ENCODE measurements at places on chromosomes 11 and 22.

GRCh38 chr22:33347002-33347401 is 288.8 kb upstream of the SYN3 start:
- DNase-seq, result no peak

DNA sequence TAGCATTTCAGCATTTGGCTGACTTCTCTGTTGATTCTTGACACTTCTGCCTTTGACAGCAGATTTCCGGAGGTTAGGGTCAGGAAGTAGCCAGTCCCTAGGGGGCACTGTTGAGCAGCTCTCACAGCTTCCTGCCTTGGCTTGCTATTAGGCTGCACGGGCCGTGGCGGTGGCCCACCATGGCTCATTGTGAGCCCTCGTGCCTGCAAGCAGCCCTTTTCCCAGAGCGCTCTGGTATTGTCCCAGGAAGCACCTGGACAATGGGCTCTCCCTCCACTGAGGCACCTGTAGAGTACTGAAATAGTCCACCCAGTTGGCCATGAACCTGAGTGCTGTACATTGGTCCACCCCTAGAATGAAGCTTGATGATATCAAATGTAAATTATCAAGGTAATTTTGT is 100.2 kb upstream of the GAL start:
- DNase-seq, result peak; percentile 43

GRCh38 chr22:45647532-45648225 is 24.0 kb upstream of the ATXN10 start:
- DNase-seq, result no peak

DNA sequence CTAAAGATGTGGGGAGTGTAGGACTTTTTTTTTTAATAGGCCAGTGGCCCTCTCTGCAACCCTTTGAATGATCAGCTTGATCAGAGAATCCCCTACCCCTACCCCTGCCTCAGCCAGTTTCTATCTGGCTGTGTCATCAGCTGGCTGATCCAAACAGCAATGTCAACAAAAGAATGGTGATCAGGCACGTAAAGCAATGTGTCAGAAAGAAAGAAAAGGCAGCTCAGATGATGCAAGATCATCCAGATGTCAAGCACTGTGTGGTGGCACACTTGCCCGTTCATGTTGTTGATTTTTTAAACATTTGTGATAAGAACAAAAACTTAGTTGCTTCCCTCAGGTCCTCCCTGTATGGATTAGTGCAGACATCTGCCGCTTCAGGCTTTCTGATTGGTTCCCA is 26.3 kb upstream of the EHF start:
- DNase-seq, result no peak

GRCh38 chr11:33317662-33318061 is 60.5 kb downstream of the HIPK3 start:
- no peak for DNase-seq

DNA sequence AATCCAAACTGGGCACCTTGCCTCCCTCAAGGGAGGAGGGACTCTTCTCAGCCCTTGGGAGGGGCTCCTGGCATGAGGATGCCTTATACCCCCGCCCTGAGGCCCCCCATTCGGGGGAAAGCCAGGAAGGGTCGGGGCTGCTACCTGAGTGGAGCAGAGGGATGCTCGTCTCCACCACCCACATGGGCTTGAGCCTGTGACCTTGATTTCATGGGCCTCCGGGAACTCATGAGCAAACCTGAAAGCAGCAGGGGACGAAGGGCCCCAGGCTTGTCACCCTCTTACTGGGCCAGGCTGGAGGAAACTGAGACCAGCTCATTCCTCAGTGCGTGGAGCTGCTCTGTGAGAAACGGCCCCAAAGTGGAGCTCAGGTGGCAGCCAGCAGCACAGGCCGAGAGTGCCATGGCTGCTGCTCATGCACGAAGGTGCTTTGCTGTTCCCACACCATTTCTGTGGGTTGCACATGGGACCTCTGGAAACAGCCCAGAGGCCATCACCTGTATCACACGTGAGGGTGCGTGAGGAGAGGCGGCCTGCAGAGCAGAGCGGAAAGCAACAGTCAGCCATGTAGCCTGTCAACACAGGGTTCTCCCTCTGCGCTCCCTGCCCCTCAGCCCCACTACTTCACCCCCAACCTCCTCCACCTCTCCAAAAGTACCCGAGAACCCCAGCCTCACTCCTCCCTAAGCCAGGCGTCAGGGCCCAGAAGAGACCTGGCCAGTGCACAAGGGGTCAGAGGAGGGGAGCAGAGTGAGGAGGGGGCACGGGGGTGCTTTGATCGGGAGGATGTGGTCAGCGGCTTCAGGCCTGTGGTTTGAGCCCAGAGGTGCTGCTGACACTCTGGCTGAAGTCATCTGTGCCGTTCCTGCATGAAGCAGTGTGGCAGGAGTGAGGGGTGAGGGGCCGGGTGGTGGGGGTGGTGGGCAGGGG is 14.1 kb upstream of the IL2RB start:
- no peak for DNase-seq

DNA sequence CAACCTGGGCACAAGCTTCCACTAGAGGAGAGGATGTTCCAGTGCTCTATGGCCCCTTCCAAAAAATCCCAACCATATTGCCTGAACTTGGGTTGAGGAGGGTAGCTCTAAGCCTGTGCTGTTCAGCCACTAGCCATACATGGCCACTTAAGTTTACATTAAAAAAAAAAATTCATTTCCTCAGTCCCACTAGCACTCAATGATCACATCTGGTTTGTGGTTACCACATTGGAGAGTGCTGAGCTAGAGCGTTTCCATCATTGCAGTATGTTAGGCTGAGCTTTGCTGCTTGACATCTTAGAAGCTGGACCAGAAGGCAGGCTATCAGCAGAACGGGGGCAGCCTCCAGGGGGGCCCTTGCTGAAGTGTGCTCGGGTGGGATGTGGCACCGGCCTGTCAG is 43.5 kb upstream of the CYP2D6 start:
- DNase-seq, result no peak

- no peak for DNase-seq
Measured at GRCh38 chr11:121389651-121390050, 62.5 kb upstream of the SORL1 start.

GRCh38 chr11:67282876-67283371 is 6.2 kb upstream of the ANKRD13D start:
- no peak for DNase-seq

GRCh38 chr11:65701686-65702085 is 10.4 kb upstream of the KAT5 start:
- DNase-seq, result no peak

GRCh38 chr11:10770626-10771254 is 19.7 kb downstream of the CTR9 start:
- no peak for DNase-seq

- DNase-seq, result no peak
Measured at GRCh38 chr11:109697140-109697843, 275.3 kb downstream of the C11orf87 start.

DNA sequence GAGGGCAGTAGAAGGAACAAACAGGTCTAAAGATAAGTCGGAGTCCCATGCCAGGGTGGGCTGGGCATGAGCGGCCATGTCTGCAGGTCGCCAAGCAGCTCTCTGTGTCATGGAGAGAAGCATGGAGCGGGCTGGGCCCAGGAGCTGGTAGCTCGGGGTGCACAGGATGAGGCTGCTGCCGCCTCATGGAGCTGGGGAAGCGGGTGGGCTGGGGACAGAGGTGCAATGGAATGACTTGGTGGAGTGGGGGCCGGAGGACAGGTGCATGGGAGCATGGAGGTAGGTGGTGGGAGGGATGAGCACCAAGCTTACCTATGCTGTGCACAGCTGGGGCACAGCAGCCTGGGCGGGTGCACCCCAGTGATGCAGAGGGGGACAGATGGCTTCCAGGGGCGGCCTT is 3.6 kb downstream of the NRXN2 start:
- no peak for DNase-seq

DNA sequence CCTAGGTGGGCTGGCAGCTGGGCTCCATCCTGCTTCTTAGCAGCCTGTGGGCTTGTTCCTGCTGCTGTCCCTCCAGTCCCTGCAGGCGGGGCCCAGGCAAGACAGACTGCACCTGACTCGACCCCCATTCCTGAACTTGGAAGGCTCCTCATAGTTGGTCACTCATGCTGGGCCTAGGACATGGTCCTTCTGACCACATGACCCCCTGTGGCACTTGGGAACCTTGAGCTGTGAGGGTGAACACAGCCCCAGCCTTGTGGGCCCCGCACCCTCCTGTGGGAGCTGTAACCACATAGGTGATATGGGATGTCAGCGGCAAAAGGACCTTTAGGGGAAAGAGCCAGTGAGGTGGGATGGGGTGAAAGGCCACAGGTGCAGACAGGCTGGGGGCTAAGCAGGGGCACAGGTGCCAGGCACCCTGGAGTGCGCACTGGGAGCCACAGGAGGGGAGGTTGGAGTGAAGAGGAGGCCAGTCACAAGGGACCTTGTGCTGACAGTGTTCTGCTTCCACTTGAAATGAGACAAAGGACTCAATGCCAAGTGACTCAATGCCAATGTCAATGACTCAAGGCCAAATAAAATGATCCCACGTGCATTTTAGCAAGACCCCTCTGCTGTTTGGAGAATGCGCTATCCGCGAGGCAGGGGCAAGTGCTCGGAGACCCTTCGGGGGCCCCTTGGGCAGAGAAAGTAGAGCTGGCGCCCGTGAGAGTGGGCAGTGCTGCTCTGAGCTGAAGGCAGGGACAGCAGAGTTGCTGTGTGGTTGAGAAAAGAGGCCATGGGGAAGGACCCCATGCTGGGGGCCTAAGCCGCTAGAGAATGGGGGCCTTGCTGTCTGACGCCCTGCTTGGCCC is 90.7 kb downstream of the MORC2 start:
- no peak for DNase-seq

- no peak for DNase-seq
Measured at GRCh38 chr11:120258661-120259060, 18.7 kb downstream of the POU2F3 start.

GRCh38 chr11:127943763-127944162 is 643.6 kb downstream of the ETS1 start:
- DNase-seq, result no peak

DNA sequence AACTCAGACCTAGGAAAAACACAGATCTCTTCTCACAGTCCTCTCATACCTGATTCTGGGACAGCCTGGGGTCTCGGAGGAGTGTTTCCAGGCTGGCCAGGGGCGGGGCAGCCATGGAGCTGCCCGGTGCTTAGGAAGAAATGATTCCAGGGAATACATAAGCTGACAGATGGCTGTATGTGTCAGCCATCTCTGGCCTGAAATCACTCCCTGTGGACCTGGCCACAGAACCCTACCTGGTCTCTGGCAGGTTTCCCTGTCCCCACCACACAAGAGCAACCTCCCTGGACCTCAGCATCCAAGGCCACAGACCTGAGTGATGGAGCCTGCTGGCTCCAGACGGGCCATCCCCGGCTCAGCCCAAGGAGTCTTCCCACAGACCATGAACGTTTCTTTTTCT is 10.0 kb downstream of the GGA1 start:
- DNase-seq, result no peak

DNA sequence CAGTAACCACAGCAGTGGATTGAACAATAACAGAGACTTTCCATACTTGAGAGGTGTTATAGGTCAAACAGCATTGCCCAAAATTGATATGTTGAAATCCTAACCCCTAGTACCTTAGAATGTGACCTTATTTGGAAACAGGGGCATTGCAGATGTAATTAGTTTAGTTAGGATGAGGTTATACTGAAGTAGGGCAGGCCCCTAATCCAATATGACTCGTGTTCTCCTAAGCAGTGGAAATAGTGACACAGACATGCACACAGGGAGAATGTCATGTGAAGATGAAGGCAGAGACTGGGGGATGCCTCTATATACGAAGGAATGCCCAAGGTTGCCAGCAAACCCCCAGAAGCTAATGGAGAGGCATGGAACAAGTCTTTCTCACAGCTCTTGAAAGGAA is 270.5 kb downstream of the TENM4 start:
- DNase-seq, result no peak

GRCh38 chr11:64305691-64306562 is 603 bp downstream of the ESRRA start:
- peak; percentile 47 for DNase-seq

DNA sequence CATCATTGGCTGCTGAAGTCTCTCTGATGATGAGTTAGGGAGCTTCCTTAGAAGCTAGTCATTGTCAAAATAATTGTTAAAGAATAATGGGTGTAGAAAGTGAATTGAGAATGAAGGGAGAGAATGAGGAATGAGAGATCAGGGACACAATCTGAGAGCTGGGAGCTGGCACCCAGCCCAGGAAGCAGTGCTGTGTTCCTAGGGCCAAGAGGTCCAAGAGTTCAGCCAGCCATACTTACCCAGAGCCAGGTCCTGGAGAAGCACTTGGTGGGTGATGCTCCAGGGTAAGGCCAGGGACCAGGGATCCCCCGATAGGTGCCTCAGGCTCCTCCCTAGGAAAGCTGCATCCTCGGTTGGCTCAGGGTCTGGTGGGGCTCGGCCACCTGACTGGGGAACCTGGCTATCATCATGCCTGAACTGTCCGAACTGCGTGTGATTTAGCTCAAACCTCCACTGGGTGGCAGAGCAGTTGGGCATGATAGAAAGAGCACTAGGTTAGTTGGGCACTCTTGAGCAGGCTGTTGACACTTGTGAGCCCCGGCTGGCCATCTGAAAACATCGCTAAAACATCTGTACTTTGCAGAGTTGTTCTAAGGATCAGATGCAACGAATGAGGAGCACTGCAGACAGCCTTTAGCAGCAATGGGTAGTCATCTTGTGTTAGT is 123.9 kb upstream of the NCAM1 start:
- DNase-seq, result no peak

GRCh38 chr11:117606211-117606610 is 190.8 kb downstream of the DSCAML1 start:
- DNase-seq, result no peak

GRCh38 chr11:93530468-93530826 is 12.7 kb downstream of the SMCO4 start:
- no peak for DNase-seq

DNA sequence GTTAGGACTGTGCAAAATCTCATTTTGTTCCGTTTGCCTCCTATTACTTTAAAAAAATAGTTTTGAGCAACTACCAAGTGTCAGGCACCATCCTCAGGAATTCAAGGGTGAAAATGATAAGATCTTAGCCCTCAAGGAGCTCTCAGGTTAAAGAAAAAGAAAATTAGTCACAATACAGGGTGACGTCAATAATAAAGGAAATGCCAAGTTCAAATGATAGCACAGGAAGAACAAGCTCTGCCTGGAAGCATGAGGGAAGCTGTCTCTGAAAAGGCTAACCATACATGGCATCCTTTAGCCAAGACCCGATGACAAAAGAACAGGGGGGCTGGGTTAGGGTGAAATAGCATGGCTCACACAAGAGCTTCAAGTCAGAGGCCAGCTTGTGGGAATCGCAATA is 11.1 kb upstream of the MPZL2 start:
- no peak for DNase-seq

GRCh38 chr22:17917490-17917983 is 106.8 kb downstream of the MICAL3 start:
- DNase-seq, result no peak

- no peak for DNase-seq
Measured at GRCh38 chr11:31118566-31118965, 251.0 kb downstream of the DCDC1 start.

DNA sequence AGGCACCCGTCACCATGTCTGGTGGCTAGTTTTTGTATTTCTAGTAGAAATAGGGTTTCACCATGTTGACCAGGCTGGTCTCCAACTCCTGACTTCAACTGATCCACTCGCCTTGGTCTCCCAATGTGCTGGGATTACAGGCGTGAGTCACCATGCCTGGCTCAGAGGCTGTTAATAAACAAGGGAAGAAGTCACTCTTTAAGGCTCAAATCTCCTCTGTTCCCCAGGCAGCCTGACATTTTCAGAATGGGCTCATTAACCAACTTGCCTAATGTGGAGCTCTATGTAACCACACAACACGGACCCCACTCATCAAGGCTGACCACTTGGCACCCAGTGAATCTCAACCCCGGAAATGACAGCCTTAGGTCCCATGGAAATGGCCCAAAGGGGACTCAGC is 24.1 kb downstream of the APOL3 start:
- no peak for DNase-seq
